ENCODE measurements at places on chromosomes 11 and 22. TPM values are rescaled to one million over a fixed set of nuclear protein-coding genes. Genes with fewer than 3 reads are reported as not detected.

The CEND1 gene
- total RNA-seq, result not detected

GRCh38 chr22:44938886-44939285 is 70.9 kb downstream of the PHF21B start:
- DNase-seq, result no peak

The ENDOD1 gene
- total RNA-seq, result 9.7 TPM

DNA sequence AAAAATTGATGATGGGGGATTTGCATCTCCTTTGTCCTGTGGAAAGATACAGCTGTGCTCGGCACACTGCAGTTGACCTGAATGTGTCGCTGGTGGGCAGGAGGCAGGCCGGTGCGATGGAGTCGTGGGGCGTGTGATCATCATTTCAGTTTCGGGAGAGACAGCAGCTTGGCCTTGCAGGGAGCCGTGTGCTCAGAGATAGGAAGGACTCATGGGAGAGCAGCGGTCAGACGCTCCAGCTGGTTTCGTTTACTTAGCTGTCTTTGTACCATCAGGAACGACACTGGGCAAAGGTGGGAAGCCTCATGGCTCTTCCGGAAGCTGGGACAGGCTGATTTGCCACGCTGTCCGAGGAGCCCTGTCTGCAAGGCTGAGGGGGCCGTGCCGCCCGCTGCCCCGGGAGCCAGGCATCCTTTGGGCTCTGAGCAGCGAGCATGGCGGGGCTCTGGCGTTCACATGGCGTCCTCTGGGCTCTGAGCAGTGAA is 32.7 kb downstream of the GRAMD4 start:
- DNase-seq, result no peak

The SLC22A6 gene
- not detected for total RNA-seq

The NUDT22 gene
- 85.6 TPM for total RNA-seq

The TCIRG1 gene
- total RNA-seq, result 12.8 TPM

- no peak for DNase-seq
Observed at GRCh38 chr22:45246060-45246985, 5.6 kb upstream of the KIAA0930 start.

The TPH1 gene
- total RNA-seq, result 0.05 TPM

The TIMM10B gene
- 14.6 TPM for total RNA-seq

DNA sequence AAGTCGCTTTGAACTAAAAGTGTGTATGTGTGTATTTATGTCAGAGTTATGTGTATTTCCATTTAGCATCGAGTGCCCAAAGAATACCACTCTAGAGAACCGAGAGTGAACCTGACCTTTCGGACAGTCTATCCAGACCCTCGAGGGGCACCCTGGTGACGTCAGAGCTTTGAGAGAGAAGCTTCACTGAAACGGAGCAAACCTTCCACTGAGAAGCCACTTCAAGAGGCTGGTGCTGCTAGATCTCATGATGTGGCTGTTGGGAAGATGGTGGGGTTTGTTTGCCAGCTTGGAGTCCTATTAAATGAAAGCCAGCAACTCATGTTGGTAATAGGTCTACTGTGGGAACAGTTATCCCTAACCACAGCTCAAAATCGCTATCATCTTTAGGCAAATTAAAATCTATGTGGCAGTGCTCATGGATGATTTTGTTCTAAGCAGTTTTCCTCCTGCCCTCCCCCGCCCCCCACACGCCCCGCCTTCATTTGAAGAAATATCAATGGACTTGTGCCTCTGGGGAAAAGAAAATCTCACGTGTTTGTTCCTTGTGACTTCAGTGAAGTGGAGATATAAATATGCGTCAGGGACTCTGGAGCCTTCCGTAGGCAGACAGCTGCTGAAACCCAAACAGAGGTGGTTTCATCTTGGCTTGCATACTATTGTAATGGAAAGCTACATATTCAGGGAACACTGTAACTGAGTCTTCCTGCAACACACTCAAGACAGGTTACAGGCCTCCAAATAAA is 22.4 kb upstream of the C11orf96 start:
- no peak for DNase-seq

DNA sequence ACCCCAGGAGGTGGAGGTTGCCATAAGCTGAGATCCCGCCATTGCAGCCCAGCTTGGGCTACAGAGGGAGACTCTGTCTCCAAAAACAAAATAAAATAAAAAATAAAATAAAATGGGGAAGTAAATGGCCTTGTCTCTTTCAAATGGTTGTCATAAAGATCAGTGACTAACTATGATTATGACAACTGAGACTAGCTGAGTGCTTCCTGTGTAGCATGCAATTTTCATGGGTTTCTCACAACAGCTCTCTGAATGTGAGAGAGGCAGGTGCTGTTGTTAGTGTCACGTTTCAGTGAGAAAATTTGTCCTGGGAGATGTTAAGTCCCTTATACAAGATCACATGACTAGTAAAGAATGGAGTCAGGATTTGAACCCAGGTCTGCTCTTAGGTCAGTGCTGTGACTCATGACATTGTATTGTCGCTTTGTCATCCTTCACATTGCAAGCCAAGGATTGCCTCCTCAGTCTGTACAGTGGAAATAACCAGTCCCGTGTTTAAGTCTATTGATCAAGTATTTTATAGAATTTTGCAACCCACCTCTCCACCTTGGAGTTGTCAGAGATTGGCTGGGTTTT is 163.3 kb upstream of the CCDC90B start:
- DNase-seq, result no peak

Data from heart right ventricle (tissue), 16 donors.